Putamen (tissue), 1 donor: ENCODE measurements at places on chromosomes 1 and 21.
A peak's percentile ranks its signal among the peaks of the same experiment; 100 is the strongest.

GRCh38 chr1:173798078-173798477, 26.4 kb upstream of the DARS2 start:
- no peak for DNase-seq

DNA sequence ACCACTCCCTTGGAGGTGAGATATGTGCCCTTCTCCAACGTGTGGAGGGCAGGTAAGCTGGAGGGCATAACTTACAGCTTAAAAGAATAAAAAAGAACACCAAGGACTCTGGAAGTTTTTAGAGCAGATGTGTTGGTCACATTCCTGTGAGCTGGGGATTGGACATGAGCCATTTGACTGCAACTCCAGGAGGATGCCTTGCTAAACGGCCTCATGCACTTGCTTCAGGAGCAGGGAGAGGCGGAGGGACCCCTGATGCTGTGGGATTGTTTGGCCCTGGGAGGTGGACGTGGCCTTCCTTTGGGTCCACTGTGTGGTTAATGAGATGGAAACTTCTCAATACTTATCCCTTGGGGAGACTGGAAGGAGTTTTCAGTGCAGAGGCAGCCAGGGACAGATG, 185.6 kb downstream of the RHOU start:
- DNase-seq, result no peak

- no peak for DNase-seq
Measured at GRCh38 chr1:236173174-236173767, 30.9 kb downstream of the GPR137B start.

DNA sequence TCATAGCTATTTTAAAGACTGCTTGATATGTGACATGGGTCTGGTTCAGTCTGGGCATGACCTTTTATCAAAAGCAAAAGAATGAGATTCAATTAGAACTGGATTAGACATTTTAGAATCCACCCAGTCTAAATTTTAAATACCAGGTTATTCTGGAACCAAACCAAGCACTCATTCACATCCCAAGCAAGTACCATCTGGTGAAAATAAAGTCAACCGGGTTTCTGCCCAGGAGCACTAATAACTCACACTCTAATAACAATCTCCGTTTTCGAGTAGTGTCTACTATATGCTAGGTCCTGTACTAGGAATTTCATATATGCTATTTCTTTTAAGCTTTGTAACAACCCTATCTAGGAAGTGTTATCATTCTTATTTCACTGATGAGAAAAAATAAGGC, 30.6 kb downstream of the ZNHIT6 start:
- no peak for DNase-seq

DNA sequence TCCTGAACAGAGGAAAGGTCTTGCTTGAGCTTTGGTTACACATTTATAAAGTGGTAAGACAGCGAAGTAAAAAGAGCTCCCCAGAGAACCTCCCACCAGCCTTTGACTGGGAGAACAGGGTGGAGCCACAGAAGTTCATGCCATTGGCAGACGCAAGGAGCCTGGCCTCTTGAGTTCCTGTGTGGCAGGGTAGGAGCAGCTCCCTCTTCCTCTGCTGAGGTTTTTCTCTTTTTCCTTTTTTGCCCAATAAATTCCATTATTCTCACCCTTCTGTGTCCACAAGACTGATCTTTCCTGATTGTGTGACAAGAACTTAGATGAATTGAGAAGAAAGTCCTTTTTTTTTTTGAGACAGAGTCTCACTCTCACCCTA, 4.3 kb downstream of the THEM4 start:
- no peak for DNase-seq

GRCh38 chr1:196774603-196775002, at the start of gene CFHR3:
TSS of gene CFHR3 (plus strand) at chr1:196774840. CDS start at chr1:196774887, 47 bp downstream.
- no peak for DNase-seq

GRCh38 chr1:205241366-205242030, 13.8 kb downstream of the TMCC2 start:
- no peak for DNase-seq

GRCh38 chr1:145953861-145954260, 4.0 kb downstream of the LIX1L start:
- DNase-seq, result no peak

DNA sequence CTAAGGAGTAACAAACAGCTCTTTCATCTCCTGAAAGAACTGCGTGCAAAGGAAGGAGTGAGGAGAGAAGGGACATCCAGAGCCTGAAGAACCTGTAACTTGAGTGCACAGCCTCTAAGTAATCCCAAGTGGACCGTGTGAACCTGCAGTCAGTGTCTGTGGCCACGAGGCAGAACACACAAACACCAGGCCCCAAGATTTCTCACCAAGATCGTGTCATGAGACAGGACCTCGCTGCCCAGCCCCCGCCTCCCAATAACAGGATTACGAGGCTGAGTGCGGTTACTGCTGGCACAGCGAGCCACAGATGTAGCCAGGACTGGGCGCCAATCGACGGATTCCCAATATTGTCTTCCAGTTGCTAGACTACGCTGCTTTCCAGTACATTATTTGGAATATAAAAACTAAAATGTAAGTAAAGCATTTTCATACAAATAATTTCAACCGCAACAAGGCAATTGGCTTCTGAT, 101.3 kb upstream of the SLC25A33 start:
- DNase-seq, result peak; percentile 66

GRCh38 chr1:67685558-67686266, 711 bp downstream of the GADD45A start:
- no peak for DNase-seq

DNA sequence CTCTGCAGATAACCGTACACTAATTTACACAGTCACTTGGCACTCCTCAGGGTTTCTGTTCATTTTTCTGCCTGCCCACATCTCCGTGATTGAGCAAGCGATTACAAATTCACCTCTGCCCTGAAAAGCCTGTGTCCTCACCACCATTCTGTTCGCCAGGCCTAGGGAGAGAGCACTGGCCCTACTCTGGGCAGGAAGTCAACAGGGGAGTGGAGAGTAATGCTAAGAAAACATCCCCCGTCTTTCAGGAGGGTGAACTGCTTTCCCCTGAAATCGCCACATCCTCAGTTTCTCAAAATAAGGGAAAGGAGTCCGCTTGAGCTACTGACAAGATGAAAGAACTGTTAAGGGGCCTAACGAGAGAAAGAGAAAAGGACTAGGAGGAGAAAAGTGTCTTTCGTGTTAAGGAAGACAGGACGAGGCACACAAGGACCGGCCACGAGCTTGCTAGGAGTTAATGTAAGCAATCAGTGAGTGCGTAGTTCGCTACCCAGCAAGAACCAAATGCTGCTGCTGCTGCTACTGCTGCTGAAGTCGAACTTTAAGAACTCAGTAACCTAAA, 632 bp downstream of the PEX19 start:
- no peak for DNase-seq

DNA sequence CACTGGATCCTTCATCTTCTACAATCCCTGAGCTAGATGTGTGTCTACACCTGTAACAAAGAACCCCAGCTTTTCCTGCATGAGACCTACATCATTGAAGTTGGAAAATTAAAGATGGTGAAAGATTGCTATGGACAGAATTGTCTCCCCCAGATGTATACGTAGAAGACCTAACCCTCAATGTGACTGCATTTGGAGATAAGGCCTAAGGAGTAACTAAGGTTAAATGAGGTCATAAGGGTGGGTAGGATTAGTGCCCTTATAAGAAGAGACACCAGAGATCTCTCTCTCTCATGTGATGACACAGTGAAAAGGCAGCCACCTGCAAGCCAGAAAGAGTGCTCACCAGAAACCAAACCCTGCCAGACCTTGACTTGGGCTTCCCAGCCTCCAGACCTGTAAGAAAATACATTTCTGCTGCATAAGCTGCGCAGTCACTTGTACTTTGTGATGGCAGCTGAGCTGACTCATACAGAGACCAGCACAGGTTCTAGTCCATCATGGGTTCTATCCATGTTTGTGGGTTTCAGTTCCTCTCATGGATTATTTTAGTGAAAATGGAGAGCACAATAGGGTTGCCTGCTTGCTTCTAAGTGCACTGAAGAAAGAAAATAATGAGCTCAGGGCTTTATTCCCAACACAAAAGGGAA, 180.8 kb downstream of the TPR start:
- no peak for DNase-seq

GRCh38 chr21:26847002-26847401, 1.8 kb upstream of the ADAMTS1 start:
- no peak for DNase-seq

GRCh38 chr1:203359010-203359571, 8.2 kb upstream of the FMOD start:
- DNase-seq, result no peak

DNA sequence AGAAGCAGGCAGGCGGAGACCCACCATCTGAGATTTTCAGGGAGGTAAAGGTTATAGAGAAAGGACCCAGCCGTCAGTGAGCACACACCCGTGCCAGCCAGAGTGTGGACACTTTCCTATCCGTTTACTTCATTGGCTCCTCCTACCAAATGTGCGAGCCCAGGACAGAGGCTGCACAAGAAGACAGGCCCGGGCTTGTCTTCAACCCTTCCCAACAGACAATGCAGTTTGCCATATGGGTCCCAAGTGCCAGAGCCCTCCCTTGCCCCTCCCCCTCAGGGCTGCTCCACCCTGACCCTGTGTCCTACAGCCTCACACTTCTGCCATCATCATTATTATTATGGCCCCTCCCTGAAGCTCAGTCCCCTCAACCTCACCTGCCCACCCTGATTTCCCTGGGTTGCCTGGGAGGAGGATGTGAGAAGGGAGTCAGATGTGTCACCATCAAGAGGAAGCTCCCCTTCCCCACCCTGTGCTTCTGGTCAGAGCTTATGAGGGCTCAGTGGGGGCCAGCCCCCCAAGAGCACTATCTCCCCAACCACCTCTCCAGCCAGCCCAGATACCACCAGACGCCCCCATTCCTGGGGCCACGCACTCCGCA, 9.4 kb downstream of the LAPTM5 start:
- peak; percentile 80 for DNase-seq

DNA sequence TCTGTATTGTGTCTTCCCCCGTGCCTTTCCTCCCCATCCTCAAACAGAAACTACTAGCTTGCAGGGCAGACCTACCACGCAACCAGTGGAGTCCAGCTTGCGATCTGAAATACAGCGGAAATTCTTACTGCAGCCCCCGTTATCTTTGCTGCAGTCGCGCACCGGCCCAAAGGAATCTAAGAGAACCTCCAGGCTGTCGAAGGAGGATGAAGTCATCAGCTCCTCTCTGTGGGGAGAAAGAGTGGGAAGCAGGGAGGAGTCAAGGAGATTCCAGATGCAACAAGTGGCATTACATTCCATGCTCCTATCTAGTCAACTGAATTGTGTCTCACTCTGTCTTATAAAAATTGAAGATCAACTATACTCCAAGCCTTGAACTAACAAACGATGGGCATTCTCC, 206.9 kb downstream of the ASTN1 start:
- DNase-seq, result no peak

- peak; percentile 64 for DNase-seq
Measured at GRCh38 chr1:151326619-151327222, 495 bp downstream of the PI4KB start.

DNA sequence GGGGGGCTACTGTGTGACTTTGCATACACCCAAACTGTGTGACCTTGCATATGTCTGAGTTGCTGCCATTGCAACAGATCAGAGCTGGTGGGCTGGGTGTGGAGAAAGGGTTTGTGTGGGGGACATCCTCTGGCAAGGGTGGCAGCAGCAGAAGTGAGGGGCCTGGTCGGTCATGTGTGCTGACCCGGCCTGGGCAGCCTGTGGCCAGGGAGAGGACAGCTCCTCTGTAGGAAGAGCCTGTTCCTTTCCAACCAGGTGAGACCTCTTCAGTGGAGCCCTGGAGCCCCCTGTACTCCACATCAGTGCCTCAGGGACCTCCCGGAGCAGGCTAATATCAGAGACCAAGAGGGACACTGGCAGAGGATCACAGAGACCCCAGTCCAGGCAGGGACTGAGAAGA, 8.3 kb downstream of the PCSK9 start:
- no peak for DNase-seq

- no peak for DNase-seq
Measured at GRCh38 chr1:156554971-156555370, 17.4 kb downstream of the IQGAP3 start.

DNA sequence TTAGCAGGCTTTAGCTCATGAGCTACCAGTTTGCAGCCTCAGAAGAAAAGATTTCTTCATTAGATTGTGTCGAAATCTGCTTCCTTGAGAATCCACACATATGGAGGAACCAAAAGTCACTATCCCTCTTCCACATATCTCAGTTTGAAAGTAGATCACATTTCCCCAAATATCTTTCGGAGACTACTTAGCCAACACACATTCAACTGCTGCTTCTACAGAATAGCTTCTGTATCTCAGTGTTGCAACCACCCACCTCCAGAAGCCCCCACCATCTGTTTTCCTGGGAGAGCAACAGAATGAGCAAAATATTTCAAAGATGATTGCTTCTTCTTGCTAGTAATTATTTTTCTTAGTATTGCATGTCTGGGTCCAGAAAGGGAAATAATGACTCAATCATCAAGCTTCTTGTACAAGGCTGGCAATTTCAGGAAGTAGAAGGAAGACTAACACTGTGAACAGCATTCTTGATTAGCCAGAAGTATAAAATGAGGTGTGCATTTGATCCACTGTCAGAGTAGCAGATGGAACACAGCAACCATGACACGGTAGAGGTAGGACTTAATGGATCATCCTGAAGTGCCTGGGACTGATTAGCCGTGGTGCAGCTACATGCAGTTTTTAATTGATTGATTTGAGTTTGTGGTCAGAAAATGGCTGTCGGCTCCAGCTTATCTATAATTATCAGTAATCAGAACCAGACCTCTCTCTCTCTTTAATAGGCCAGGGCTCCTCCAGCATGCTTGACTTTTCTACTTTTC, 24.9 kb downstream of the ZC3H11B start:
- DNase-seq, result no peak

DNA sequence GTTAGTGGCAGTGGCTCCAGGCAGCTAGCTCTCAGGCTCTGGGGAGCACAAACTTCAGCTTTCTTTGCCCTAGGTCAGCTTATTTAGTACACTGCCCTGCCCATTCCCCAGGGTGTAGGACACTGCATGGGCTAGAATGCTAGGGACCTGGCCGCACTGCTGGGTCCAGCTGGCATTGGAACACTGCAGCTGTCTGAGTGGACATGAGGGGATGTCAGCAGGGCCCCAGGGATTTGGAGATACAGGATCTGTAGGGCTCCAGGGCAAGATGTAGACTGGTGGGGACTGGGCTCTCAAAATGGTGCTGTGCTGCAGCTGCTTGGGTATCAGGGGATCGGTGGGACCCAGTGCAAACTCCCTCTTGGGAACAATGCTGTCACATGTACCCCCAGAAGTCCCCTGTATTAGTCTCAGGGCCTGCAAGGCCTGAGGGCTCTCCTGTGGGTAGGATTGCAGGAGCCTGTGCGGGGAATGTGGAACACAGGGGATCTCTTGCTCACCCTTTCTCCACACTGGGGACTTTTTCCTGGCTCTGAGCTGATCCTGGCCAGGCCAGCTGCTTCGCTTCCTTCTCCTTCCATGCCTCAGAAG, 25.2 kb upstream of the TTC22 start:
- no peak for DNase-seq
